ENCODE measurements at places on chromosomes 7 and 10. TPM values are rescaled to one million over a fixed set of nuclear protein-coding genes. Genes with fewer than 3 reads are reported as not detected.

DNA sequence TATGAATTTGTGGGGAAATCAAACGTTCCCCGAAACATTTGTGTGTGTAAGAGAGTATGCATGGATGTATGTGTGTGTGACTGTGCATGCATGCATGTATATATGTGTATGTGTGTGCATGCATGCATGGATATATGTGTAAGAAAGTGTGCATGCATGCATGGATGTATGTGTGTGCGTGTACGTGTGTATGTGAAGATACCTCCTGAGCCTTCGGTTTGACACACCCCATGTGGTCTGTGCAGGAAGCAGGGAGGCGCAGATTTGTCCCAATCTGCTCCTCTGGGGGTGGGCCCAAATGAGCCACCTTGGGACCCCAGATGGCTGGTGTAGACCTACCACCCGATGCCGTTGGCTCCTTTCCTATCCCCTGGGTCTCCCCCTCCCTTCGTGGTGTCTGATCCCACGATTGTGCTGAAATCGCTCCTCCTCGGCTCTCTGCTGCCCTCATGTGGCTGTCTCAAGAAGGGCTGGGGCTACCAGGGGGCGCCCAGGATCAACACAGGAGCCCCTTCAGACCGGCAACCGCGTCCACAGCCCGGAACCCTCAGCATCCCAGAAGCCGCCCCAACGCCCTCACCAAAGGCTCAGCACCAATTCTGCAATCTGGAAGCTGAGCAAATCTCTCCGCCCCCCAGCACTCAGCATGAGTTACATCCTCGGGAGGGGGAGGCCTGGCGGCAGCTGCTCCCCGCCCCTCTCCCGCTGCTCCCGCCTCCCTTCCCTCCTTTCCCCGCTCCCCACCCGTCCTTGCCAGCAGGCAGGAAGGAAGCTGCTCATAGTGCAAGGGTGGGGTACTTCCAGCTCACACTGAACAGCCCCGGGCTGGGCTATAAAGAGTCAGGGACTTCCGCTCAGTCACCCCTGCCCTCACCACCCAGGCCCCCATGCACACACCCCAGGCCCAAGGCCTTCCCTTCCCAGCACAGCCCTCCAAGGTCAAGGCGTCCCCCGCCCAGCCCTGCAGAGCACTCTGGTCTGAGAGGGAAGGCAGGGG lies 2.3 kb upstream of the NOS3 start:
- peak overlapping the region; percentile 15 for H3K4me3 ChIP-seq
- peaks cover 15% of the 10 kb centered on the region for H3K36me3 ChIP-seq
- peaks cover 27% of the 10 kb centered on the region for H3K27me3 ChIP-seq
- peak overlapping the region; percentile 10 for H3K27ac ChIP-seq
- peaks cover 36% of the 10 kb centered on the region for H3K4me1 ChIP-seq

- H3K27me3 ChIP-seq, result peaks cover 8% of the 10 kb centered on the region
- no peak overlapping the region for H3K27ac ChIP-seq
- no peak for DNase-seq
- H3K4me1 ChIP-seq, result peaks cover 14% of the 10 kb centered on the region
- H3K36me3 ChIP-seq, result no peaks in the 10 kb centered on the region
These were observed 86.0 kb upstream of the ZNF32 start for GRCh38 chr10:43734716-43735115.

- no peak overlapping the region for H3K27ac ChIP-seq
- no peaks in the 10 kb centered on the region for H3K4me1 ChIP-seq
- no peaks in the 10 kb centered on the region for H3K27me3 ChIP-seq
These were observed 84.4 kb downstream of the SLC13A1 start for GRCh38 chr7:123115331-123115730.

- peaks cover 29% of the 10 kb centered on the region for H3K4me1 ChIP-seq
- peak; percentile 66 for DNase-seq
These were observed 509 bp downstream of the AHR start for GRCh38 chr7:17298840-17299482.

DNA sequence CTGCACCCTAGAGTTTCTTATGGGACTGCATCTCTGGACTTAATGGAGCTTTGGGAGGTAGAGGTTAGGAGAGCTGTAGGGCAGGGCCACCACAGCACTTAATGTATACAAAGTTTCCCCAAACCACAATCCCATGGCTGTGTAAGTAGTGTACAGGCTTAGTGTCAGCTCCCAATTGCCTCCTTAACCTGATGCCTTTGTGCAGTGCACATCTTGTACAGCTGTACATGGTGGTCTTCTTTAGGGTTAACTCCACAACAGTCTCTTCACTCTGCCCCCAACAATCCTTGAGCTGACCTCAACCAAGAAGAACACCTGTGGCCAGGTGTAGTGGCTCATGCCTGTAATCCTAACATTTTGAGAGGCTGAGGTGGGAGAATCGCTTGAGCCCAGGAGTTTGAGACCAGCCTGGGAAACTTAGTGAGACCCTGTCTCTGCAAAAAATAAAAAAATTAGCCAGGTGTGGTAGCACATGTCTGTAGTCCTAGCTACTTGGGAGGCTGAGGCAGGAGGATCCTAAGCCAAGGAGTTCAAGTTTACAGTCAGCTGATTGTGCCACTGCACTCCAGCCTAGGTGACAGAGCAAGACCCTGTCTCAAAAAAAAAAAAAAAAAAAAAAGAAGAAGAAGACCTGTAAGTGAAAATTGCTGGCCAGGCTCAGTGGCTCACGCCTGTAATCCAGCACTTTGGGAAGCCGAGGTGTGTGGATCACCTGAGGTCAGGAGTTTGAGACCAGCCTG lies 6.8 kb downstream of the PLAU start:
- no peak overlapping the region for H3K27ac ChIP-seq
- no peak overlapping the region for H3K4me3 ChIP-seq
- peaks cover 34% of the 10 kb centered on the region for H3K4me1 ChIP-seq
- H3K36me3 ChIP-seq, result peaks cover 50% of the 10 kb centered on the region
- DNase-seq, result no peak

DNA sequence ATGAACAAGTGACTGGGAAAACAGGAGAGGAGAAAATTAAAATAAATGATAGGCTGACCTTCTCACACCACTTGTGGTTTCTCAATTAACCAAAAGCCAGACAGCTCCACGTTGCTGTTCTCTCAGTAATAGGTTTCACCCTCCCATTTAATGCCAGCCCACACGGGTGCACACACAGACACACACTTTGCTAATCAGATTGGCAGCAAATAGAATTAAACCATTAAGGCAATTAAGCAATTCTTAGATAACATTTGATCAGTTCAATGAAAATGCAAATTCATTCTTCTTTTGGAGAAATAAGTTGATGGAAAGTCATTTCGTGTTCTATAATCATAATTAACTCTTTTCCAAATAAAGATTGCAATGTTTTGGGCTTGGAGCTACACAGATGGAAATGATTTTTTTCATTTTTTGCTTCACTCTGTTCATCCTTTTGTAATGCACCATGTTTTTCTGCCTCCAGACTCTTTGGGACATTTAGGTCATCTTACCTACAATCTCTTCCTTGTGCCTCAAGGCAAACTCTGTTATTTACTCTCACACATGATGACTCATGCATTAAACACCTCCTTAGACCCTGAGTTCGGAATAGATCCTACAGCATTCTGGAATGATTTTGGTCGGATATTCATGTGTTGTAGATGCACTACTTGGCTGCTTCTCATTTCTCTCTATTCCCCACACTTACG lies 700.7 kb downstream of the AUTS2 start:
- H3K27me3 ChIP-seq, result no peaks in the 10 kb centered on the region
- no peaks in the 10 kb centered on the region for H3K36me3 ChIP-seq
- no peak overlapping the region for H3K4me3 ChIP-seq
- H3K27ac ChIP-seq, result no peak overlapping the region
- H3K4me1 ChIP-seq, result peaks cover 7% of the 10 kb centered on the region

DNA sequence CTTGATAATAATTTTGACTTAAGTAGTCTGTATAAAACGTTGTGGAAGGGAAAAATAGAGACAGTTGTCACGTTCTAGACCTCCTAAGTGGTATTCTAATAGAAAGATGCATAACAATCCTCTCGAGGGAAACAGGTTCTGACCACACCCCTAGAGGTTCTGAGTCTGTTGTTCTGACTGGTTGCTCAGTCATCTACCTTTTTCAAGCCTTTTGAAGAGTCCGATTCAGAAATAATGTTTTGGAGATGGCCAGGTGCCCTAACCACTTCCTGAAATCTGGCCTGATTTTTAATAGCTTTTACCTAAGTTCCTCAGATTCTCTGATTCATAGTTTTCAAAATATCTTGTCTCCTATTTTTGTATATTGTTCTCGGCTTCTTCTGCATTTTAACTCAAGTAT lies 175.6 kb downstream of the HDAC9 start:
- H3K4me3 ChIP-seq, result no peak overlapping the region
- H3K27ac ChIP-seq, result no peak overlapping the region
- DNase-seq, result no peak
- H3K27me3 ChIP-seq, result peaks cover 1% of the 10 kb centered on the region
- peaks cover under 1% of the 10 kb centered on the region for H3K4me1 ChIP-seq

The AGAP4 gene
- total RNA-seq, result 15.2 TPM

The SEC31B gene
- 139 TPM for total RNA-seq

The HOXA1 gene
- total RNA-seq, result 0.70 TPM

The CHST3 gene
- total RNA-seq, result 0.03 TPM

The SLC35G1 gene
- total RNA-seq, result 2.9 TPM

The FKBP9 gene
- total RNA-seq, result 1.2 TPM

The DKK1 gene
- not detected for total RNA-seq

The SEPTIN7 gene
- 241 TPM for total RNA-seq

Measured in activated CD4-positive, alpha-beta memory T cell treated with anti-CD3 and anti-CD28 coated beads, Interleukin-2, amount 10 ng/mL, durations not matched to agents 7 days and 5 days (primary cell).